ENCODE measurements at places on chromosomes 4 and X. TPM values are rescaled to one million over a fixed set of nuclear protein-coding genes. Genes with fewer than 3 reads are reported as not detected.

Gene AREG
- not detected for total RNA-seq

Gene PASD1
- total RNA-seq = not detected

Gene KCNIP4
- total RNA-seq = not detected

Gene RAB9B
- total RNA-seq = 0.98 TPM

Gene SPANXB1
- total RNA-seq = not detected

Gene DAPP1
- total RNA-seq = 30.0 TPM

Gene GLOD5
- not detected for total RNA-seq

Gene TGIF2LX
- not detected for total RNA-seq

Gene ADH1A
- not detected for total RNA-seq

Gene TAF7L
- 0.09 TPM for total RNA-seq

Gene PAGE4
- not detected for total RNA-seq

Gene LONRF3
- total RNA-seq = not detected

Gene FNIP2
- total RNA-seq = 15.1 TPM

Gene PLS3
- 2.0 TPM for total RNA-seq

Gene PABPC1L2B
- not detected for total RNA-seq

Gene ARHGAP36
- total RNA-seq = not detected

Gene CXCL6
- not detected for total RNA-seq

Gene HDX
- total RNA-seq = 2.6 TPM

Gene GYG2
- not detected for total RNA-seq

Gene SSX4
- total RNA-seq = not detected

Gene TRPC3
- total RNA-seq = 0.64 TPM

Gene KIT
- 1.1 TPM for total RNA-seq

Gene FDCSP
- total RNA-seq = not detected

Gene PROM1
- not detected for total RNA-seq

Gene NAP1L3
- 0.68 TPM for total RNA-seq

Gene YY2
- 2.1 TPM for total RNA-seq

Gene WDR45
- total RNA-seq = 49.0 TPM

Gene ABLIM2
- total RNA-seq = 0.43 TPM

Gene ASMT
- 0.20 TPM for total RNA-seq

Gene SEC24D
- total RNA-seq = 61.6 TPM

Gene NFKB1
- 141 TPM for total RNA-seq

Gene MAGIX
- total RNA-seq = 1.8 TPM

Gene MPC1L
- not detected for total RNA-seq

Gene PCDH11X
- total RNA-seq = not detected

Gene DCX
- total RNA-seq = not detected

Gene CXXC4
- total RNA-seq = not detected

Gene ASB5
- total RNA-seq = not detected

Gene NR3C2
- 0.23 TPM for total RNA-seq

Gene TEX13C
- not detected for total RNA-seq

Gene DCAF12L1
- not detected for total RNA-seq

Gene TMEM150C
- not detected for total RNA-seq

Gene PCYT1B
- total RNA-seq = 0.09 TPM

Gene ARX
- not detected for total RNA-seq

Gene HPRT1
- 109 TPM for total RNA-seq

Gene TMPRSS11F
- not detected for total RNA-seq

Gene VCX
- total RNA-seq = not detected
